ENCODE measurements at places on chromosomes 7 and 10.

DNA sequence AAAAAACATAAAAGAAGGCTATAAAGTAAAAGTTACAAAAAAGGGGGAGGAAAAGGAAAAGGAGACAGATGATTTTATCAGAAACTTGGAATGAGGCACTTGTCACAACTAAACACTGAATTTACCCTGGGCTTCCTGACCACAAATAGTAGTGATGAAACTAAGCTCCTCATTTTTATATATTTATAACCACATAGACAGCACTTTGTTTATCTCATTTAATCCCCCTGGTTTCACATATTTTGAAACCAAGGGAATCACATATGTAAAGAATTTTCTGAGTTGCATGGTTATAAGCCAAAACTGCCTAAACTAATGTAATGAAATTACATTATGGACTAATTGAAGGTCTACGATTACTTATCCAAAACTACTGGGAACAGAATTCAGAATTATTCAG, 39.6 kb upstream of the MET start:
- peaks cover 3% of the 10 kb centered on the region for H3K4me1 ChIP-seq
- no peaks in the 10 kb centered on the region for H3K36me3 ChIP-seq
- no peak overlapping the region for H3K27ac ChIP-seq
- no peaks in the 10 kb centered on the region for H3K27me3 ChIP-seq

GRCh38 chr7:151342102-151342646, 562 bp downstream of the NUB1 start:
- peaks cover 13% of the 10 kb centered on the region for H3K36me3 ChIP-seq
- peaks cover 12% of the 10 kb centered on the region for H3K4me1 ChIP-seq
- no peak for DNase-seq

- H3K27ac ChIP-seq, result no peak overlapping the region
- no peaks in the 10 kb centered on the region for H3K36me3 ChIP-seq
- H3K4me3 ChIP-seq, result no peak overlapping the region
- no peak for DNase-seq
These were observed 260.1 kb downstream of the BMPER start for GRCh38 chr7:34165466-34165865.

- peaks cover 10% of the 10 kb centered on the region for H3K4me1 ChIP-seq
- DNase-seq, result peak; percentile 72
- peak overlapping the region; percentile 84 for H3K4me3 ChIP-seq
- H3K27me3 ChIP-seq, result peaks cover 3% of the 10 kb centered on the region
These were observed 494 bp downstream of the PALS2 start for GRCh38 chr7:24573554-24574338.

DNA sequence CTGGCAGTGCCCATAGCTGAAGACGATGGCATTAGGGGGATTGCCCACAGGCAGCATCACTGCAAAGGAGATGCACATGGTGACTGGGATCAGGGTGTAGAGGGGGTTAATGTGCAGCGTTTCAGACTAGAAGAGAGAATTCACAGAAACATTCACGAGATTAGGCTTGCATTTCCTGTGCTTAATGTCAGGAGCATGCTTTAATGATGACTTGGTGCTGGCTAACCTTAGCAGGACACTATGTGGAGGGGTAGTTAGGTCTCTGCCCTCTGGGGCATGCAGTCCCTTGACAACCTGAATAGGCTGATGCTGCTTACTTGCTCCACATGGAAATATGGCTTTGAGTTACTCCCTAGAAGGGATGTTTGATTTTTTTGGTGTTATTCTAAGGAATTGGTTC, 21.8 kb downstream of the STMP1 start:
- no peaks in the 10 kb centered on the region for H3K4me1 ChIP-seq
- H3K27me3 ChIP-seq, result no peaks in the 10 kb centered on the region
- peaks cover 7% of the 10 kb centered on the region for H3K36me3 ChIP-seq
- no peak for DNase-seq

- no peak overlapping the region for H3K4me3 ChIP-seq
- H3K27ac ChIP-seq, result no peak overlapping the region
- H3K4me1 ChIP-seq, result no peaks in the 10 kb centered on the region
- H3K36me3 ChIP-seq, result no peaks in the 10 kb centered on the region
- no peaks in the 10 kb centered on the region for H3K27me3 ChIP-seq
These were observed 33.0 kb upstream of the UNC5B start for GRCh38 chr10:71179382-71179781.

DNA sequence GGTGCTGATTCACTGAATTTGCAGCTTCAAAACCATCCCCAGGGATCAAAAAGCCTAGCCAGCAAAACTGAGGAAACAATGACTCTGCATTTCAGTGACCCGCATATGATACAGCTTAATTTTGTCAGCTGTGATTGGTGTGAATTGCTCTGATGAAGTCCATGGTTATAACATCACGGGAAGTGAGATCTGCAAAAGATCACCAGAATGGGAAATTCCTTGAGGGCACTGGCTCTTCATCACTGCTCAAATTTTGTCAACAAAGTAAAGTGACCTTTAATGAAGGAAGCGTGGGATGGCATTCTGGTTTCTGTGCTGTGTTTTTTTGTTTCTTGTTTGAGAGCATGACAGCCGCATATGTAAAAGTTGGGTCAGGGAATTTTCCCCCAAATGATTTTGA, 745.9 kb downstream of the GATA3 start:
- DNase-seq, result no peak
- no peaks in the 10 kb centered on the region for H3K4me1 ChIP-seq
- H3K36me3 ChIP-seq, result no peaks in the 10 kb centered on the region
- H3K27me3 ChIP-seq, result no peaks in the 10 kb centered on the region

GRCh38 chr7:29884399-29885272, 78.3 kb downstream of the WIPF3 start:
- H3K36me3 ChIP-seq, result peaks cover 10% of the 10 kb centered on the region
- peaks cover 3% of the 10 kb centered on the region for H3K27me3 ChIP-seq
- H3K27ac ChIP-seq, result no peak overlapping the region
- peak; percentile 78 for DNase-seq
- peak overlapping the region; percentile 0 for H3K4me3 ChIP-seq
- H3K4me1 ChIP-seq, result peaks cover 9% of the 10 kb centered on the region

- peaks cover 54% of the 10 kb centered on the region for H3K4me1 ChIP-seq
- H3K4me3 ChIP-seq, result no peak within 1 kb of the TSS
- H3K27me3 ChIP-seq, result peaks cover 100% of the 10 kb centered on the region
- no peaks in the 10 kb centered on the region for H3K36me3 ChIP-seq
- no peak within 1 kb of the TSS for H3K27ac ChIP-seq
- DNase-seq, result no peak
These were observed at the start of gene FEZF1 for GRCh38 chr7:122304319-122304975. TSS of gene FEZF1 (minus strand) at chr7:122304750. CDS start at chr7:122304437, 313 bp downstream.

All from spinal cord (tissue), 10 donors.